COR-L47 (cell line): ENCODE measurements at places on chromosomes 2 and 18.

DNA sequence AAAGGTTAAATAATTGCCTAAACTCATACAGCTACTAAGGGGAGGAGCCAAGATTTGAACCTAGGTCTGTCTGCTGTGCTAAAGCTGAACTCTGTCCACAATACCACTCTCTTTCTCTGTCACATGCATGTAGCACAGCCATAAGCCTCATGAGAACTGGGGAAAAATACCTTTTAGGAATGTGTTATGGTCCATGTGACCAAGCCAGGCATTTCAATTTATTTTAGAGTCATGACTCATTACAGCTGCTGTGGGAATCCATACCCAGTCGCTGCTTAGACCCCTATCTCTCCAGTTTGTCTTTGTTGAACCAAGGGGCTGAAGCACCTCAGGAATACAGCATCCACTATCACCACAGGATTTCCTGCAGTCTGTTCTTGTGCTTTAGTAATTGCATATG, 200.0 kb upstream of the SIX3 start:
- DNase-seq, result no peak

DNA sequence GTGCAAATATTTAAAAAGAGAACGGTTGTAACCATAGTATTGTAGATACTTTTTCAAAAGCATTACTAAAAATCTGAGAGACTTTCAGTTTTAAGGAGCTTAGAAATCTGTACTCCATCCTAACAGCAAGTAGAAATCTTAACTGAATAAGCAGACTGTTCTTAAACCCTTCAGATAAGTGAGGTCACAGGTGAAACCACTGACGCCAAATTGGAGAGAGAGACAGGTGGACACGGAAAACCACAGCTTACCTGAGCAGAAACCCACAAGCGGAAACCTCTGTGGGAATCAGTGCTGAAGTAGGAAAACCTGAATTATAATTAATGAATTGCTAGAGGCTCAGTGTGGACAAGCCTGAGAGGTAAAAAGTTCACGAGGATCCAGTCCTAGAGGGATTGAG, 959.4 kb upstream of the CELF4 start:
- no peak for DNase-seq

DNA sequence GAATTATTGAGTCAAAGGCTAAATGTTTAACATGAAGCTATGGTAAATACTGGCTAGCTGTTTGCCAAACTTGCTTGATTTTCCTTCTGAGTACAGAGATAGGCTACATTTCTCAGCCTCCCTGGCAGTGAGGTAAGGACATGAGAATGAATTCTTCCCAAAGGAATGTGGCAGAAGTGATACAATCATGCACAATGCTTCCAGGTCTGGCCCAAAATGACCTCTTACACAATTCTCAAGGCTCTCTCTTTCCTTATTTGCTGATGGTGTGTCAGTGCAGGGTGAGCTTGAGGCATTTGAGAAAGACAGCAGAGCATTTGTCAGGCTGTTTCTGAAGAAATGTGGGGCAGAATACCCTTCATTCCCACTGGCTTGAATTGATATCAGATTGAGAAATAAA, 95.6 kb upstream of the NABP1 start:
- DNase-seq, result no peak

DNA sequence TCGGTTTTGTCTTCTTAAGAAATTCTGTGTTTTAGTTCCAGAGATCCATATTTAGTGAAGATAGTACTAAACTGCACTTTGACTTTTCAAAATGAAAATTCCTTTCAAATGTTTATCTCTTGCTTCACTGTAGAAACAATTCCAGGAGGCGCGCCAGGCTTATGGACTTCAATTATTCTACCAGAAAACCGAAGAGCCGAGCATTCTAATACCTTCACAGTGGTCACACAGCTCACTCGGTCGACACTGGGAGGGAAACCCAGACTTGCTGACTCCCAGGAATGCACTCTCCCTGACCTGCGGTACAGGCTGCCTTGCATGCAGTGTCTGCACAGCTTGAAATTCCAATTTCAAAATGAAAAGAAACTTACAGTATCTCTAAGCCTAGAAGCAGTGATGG, 119.9 kb upstream of the PIEZO2 start:
- no peak for DNase-seq

DNA sequence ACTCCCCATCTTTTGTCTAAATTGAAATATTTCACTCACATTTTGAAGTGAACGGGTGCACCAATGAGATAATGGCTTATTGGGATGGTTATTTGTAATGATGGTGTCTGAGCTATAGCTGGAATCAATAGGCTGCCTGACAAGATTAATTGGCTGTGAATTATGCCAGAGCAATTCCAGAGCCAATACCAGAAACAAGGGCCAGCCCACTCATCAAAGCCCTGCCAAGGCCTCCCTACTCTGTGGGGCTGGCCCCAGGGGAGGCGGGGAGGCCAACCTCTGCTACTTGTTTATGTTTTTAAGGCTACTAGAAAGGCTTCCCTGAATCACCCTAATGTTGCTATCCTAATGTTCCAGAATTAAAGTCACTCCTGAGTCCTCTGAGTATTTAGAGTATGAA, 29.1 kb upstream of the NEMP2 start:
- no peak for DNase-seq

GRCh38 chr2:169090133-169090820, 20.9 kb downstream of the DHRS9 start:
- no peak for DNase-seq
